Stimulated activated CD8-positive, alpha-beta memory T cell treated with anti-CD3 and anti-CD28 coated beads, Interleukin-4, amount 100 ng/mL, for 1 hour (primary cell): ENCODE measurements at places on chromosomes 2 and 18.

DNA sequence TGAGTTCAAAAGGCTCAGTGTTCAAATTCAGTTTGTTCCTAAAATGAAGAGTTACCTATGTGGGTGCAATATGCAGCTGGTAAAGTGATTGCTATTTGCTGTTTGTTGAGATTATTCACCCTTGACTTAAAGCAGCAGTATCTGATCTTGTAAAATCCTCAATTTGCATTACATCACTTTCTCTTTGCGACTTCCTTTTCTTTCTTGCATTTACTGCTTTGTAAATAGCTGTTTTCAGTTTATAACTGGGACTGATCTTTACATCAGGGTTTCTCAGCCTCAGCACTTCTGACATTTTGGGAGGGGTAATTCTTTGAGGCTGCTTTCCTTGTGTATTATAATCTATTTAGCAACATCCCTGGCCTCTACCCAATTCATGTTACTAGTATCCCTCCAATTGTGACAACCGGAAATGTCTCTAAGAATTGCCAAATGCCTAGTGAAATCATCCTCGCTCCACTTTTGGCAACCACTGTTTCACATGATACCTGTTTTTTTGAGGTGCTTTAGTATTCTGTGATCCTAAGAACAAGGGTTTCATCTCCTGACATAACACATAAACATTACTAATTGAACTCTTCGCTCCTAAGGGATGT, 12.1 kb upstream of the ERCC3 start:
- no peak for DNase-seq

GRCh38 chr2:107222466-107222865, 336.5 kb upstream of the ST6GAL2 start:
- DNase-seq, result no peak

DNA sequence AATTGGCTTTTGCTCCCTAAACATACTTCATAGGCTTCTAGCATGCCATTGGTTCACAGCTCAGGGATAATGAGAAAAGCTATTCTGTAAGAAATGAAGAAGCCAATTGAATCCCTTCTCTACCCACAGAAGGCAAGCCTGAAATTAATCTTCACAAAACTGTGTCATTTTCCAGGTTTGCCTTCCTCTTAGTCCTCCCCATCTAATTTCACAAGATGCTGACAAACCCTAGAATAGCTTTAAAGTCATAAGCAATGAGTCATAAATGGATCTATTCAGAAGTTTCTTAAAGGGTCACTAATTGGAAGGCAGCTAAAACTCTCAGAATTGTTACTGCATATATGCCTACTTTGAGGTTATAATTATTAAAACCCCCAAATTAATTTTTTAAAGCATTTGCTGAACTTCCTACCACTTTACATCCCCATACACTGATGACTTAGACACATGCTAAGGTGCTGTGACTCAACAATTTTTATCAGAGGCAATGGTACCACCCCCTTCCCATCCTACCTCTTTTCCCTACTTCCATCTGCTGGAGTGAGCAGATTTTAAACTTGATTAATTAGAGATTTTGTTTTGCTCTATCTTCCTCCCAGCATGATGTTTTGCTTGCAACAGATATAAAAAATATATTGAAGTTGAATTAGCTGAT, 51.3 kb upstream of the NABP1 start:
- no peak for DNase-seq

- DNase-seq, result peak; percentile 8
Measured at GRCh38 chr2:171159372-171160118, 1.1 kb downstream of the TLK1 start.

DNA sequence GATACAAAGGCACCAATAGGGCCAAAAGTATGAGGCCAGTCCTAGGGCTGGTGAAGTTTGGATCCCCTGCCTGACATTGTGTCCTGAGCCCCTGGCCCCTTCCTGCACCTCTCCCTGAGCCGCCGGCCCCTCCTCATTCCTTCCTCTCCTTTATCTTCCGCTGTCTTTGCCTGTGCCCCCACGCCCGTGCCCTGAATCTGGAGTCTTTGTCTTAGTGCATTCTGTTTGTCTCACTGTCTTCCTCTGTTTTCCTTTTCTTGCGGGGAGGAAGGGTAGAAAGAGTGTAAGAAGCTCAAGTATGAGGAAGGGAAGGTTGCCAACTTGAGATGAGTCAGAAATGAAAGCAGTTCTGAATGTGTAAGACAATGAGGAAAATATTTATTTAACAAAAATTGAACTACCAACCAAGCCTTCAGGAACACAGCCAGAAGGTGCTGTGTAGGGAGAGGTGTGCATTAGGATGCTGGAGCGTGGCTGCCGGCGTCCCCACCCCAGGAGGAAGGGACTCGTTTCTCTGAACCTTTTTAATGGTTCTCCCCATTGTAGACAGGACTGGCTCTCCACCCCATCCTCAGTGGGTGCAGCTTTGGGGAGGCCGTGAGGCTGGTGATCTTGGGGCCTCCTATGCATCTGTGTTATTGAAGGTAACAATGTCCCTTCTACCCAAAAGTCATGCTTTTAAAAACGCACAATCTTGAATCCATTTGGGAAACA, 133.1 kb downstream of the NEDD4L start:
- no peak for DNase-seq

DNA sequence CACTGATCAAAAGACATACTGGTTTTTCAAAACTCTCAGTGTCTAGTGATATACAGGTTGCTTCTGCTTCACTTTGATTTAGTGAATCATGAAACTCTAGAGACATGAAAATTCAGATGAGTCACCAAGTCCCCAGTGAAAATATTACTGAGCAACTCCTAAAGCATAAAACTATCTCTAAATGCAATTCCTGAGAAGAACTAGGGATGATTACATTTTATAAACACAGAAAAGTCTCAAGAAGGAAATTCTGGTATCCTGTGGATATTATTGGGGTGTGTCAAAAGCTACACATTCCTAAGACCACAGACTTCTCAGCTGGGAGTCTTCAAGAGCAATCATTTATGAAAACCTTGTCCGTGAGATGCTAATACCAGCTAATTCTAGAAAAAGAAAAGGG, 9.7 kb downstream of the LRRTM4 start:
- DNase-seq, result no peak

- DNase-seq, result no peak
Measured at GRCh38 chr2:635687-636621, 41.3 kb downstream of the TMEM18 start.

- no peak for DNase-seq
Measured at GRCh38 chr2:157572725-157573124, 55.9 kb downstream of the ACVR1C start.

DNA sequence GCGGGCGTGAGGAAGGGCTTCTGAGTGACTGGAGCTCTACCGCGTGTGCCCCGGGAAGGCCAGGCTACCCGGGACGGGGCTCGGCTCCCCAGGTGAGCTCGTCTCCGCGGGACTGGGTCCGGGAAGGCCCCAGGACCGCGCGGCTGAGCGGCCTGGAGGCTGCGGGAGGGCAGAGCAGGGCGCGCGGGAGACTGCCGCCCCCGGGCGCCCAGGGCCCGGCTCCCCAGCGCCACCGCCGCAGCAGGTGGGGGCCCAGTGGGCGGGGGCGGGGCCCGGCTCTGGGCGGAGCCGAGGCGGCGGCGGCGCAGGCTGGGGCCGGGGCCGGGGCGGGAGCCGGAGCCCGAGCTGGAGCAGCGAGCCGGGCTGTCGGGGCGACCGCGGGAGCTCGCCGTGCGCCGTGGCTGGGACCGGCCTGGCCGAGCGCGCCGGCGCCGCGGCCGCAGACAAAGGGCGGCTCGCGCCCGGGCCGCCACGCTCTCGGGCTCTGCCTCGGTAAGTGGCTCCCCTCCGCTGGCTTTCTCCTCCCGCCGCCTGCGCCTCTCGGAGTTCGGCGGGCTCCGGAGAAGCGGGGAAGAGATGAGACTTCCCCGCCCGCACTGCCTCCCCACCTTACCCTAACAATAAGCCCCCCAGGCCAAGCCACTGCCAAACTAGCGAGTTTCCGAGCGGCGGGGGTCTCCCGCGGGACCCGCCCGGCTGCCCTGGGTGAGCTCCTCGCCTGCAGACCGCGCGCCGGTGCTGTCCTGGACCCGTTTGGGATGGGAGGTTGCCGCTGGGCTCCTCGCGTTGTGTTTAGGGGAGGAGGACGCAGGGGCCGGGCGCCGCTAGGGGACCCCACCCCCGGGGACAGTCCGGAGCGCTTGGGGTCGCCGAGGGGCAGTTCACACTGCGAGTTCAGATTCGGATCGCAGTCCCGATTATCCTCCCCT, at the start of gene MAPK4:
MAPK4 (plus strand) TSS at position 336 of the 929 bp plus-strand sequence. CDS start 103,872 bp downstream, outside the sequence.
- no peak for DNase-seq

DNA sequence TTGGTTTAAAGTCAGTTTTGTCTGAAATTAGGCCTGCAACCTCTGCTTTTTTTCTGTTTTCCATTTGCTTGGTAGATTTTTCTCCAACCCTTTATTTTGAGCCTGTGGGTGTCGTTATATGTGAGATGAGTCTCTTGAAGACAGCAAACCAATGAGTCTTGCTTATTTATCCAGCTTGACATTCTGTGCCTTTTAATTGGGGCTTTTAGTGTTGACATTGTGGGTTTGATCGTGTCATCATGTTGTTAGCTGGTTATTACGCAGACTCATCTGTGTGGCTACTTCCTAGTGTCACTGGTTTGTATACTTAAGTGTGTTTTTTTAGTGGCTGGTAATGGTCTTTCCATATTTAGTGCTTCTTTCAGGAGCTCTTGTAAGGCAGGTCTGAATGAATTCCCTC, 18.8 kb downstream of the TMEM87B start:
- no peak for DNase-seq

DNA sequence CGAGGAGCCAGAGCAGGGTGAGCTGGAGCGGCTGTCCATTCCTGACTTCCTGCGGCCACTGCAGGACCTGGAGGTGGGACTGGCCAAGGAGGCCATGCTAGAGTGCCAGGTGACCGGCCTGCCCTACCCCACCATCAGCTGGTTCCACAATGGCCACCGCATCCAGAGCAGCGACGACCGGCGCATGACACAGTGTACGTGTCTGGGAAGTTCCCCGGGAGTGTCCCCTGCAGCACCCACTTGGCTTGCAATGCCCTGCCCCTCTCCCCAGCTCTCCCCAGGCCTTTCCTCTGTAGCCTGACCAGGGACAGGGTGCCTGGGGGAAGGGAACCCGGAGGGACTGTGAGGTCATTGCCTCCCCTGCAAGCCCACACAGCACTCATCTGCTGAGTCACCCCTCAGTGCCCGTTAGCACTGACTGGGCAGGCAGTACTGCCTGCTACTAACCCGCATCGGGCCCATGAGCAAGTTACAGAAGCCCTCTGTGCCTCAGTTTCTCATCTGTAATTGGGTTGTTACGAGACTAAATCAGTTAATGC, 29.4 kb upstream of the GMPPA start:
- no peak for DNase-seq

- no peak for DNase-seq
Measured at GRCh38 chr18:69402533-69402989, 1.9 kb downstream of the DOK6 start.

- no peak for DNase-seq
Measured at GRCh38 chr2:172416447-172417058, 10.8 kb upstream of the ITGA6 start.

DNA sequence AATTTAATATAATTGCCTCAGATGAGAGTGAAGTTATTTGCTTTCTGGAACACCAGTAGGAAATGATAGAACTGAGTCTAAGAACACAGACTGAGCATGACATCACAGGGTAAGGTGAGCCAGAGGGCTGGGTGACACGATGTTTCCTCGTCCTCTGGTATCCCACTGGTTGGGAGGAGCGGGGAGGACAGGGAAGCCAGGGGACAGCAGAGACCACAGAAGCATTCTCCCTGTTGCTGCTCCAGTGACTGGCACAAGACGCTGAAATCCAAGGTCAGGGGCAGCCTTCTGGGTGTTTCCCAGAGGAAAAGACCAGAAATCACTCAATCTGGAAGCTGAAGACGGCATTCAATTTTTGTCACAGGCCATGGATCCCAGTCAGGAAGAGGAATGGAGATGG, 363.4 kb upstream of the SOX11 start:
- DNase-seq, result no peak

- DNase-seq, result no peak
Measured at GRCh38 chr2:128513961-128514283, 195.3 kb upstream of the HS6ST1 start.

DNA sequence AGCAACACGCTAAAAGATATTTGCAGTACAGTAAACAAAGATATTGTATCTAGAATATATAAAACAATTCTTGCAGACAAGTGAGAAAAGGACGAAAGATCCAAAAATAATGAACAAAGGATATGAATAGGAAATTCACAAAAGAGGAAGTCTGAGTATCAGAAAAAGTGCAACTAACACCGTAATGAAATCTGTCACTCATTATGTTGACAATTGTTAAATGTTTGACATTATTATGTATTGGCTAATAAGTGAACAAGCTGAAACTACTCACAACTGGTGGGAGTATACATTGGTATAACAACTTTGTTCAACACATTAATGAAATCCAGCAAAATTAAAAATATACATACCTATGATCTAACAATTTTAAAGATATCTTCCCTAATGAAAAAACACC, 36.7 kb upstream of the ASXL3 start:
- DNase-seq, result no peak

DNA sequence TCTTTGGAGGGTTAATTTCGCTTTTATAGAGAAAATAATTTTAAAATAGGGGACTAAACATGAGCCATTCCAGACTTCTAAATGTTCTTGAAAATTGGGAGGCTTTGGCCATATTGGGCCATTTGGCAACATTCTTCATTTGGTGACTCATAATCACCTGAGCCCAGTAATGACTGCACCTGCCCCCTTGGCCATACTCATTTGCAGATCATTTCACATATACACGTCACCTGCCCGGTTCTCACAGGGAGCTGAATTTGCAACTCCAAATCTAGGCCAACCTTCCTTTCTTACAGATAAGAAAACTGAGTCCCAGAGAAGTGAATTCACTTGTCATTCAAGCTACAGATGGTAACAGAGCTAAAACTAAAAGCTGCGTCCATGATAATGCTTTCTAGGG, 289.7 kb downstream of the EPHA4 start:
- DNase-seq, result no peak

DNA sequence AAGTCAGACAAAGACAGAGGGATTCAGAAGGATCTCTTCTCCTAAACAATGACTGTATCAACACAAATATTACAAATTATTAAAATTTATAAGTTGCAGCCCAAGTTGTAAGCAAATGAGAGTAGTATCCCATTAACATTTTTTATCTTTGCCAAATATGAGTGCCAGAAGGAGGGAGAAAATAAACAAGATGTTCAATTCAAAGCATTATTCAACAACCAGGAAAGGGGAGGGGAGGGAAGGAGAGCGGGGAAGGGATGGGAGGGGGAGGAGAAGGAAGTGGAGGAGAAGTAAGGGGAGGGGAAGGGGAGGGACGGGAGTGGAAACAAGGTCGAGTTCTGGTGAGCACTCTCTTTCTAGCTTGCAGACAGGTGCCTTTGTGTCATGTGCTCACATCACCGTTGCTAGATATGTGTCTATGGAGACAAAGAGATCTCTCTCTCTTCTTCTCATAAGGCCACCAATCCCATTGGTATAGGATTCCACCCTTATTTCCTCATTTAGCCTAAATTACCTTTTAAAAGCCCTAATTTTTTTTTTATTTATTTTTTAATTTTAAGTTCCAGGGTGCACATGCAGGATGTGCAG, 679.6 kb upstream of the CHAC2 start:
- DNase-seq, result no peak

GRCh38 chr2:20487392-20488174, 40.7 kb downstream of the RHOB start:
- no peak for DNase-seq

GRCh38 chr2:130842770-130843169, 6.1 kb downstream of the ARHGEF4 start:
- no peak for DNase-seq
